Calu3 (cell line): ENCODE measurements at places on chromosomes 4 and X. TPM values are rescaled to one million over a fixed set of nuclear protein-coding genes. Genes with fewer than 3 reads are reported as not detected.

DNA sequence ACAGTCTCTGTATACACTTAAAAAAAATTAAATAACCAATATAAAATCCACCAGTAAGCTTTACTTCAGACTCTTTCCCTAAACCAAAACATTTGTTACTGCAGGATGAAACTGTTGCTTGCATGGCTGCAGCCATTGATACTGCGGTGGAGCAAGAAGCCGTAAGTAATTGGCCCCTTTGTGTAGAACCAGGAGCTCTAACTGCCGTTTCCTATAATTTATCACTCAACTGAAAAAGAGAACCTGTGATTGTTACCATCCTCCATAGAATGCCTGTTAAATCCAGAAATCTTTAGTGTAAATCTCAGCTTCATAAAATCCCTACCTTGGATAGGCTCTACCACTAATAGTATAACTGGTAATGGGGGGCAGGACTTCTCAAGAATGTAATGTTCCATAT is 62.6 kb downstream of the KIF4A start:
- DNase-seq = no peak

DNA sequence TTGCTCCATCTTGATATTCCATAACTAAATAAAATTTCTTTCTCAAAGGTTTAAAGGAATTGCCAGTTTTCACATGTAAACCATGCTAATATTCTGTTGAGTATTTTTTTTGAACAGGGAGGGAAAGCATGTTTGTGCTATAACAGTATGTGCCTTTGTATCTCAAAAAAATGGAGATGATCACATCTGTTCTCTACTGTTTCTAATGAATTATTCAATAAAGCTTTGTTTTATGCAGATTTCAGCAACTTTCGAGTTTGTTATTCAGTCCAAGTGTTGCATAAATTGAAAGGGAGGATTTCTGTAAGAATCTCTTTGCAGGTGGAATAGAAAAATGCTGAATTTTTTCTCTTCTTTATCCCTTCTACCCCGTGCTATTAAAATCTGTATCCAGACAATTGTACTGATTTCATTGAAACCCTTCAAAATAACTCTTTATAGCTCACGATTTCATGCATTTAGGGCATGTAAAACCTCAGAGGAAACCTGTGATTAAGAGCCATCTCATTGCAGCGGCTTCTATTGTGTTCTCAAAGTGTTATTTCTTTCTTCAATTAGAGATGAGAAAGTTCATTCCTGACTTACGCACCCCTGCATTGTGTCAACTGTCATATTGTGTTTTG is 42.1 kb downstream of the NEIL3 start:
- no peak for DNase-seq

DNA sequence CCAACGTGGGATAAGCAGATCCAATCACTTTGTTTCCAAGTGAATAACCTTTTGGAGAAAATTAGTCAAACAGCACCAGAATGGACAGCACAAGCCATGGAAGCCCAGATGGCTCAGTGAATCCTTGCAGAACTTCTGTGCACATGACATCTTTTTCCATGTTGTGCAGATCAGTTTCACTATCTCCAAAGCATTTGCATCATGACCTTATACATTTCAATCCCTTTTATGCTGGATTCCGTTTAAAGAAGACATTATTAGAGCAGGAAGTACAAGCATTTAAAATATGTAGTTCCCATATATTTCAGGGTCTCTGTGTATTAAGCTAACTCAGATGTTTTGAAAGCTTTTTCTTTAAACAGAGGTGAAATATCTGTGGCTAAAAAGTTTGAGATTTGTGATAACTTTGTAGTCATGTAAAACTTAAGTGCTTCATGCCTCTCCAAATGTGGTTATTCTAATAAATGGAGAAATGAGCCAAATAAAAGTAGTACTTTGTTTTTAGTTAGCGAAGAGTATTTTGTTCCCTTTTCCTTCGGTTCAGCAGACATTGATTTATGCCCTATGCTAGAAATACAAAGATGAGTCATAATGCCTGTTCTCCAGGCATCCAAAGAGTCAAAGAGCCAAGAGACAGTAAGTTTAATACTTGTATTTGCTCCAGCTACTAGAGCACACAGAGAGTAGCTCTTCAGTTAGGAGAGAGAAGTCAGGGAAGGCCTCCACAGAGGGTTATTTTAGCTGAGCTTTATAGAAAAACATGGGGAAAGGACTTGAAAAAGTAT is 39.0 kb downstream of the PLAC8 start:
- DNase-seq = no peak

DNA sequence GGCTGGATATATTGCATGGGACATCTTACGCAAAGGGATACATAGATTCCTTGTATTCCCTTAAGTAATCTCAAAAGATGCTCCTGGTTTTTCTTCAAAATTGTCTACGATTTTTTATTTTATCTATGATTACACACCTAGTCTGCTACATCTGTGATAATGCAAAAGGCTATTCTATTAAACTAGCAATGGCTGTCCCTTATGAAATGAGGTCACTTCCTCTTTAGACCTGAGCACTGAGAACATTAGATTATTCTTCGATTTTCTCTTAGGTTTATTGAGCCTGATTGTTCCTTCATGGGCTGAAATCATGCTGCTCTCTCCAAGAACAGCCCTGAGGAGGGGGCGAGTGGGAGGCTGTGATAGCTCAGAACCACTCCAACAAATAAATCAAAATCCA is 126.8 kb upstream of the ENPP6 start:
- DNase-seq = no peak

Gene ATP1B4
- not detected in 2 replicates for total RNA-seq

GRCh38 chr4:83010522-83011318 is at the start of gene LIN54:
TSS of gene LIN54 (minus strand) at chr4:83010823. CDS start at chr4:82984844, 25,979 bp downstream.
- DNase-seq = peak; percentile 71

Gene MAGEB1
- not detected in 2 replicates for total RNA-seq

GRCh38 chr4:159048166-159048886 is 54.6 kb upstream of the RAPGEF2 start:
- DNase-seq = peak; percentile 50

GRCh38 chr4:180812783-180813182 is 1430.4 kb upstream of the TENM3 start:
- no peak for DNase-seq

Gene RBM10
- 47.2 and 49.4 TPM in 2 replicates for total RNA-seq

Gene CACNA1F
- total RNA-seq = not detected in 2 replicates

- DNase-seq = no peak
Observed at GRCh38 chr4:121390335-121390734, 9.5 kb upstream of the QRFPR start.

GRCh38 chrX:150607201-150607600 is 38.8 kb downstream of the MTM1 start:
- DNase-seq = no peak

Gene SHROOM2
- total RNA-seq = 14.1 and 15.3 TPM in 2 replicates

DNA sequence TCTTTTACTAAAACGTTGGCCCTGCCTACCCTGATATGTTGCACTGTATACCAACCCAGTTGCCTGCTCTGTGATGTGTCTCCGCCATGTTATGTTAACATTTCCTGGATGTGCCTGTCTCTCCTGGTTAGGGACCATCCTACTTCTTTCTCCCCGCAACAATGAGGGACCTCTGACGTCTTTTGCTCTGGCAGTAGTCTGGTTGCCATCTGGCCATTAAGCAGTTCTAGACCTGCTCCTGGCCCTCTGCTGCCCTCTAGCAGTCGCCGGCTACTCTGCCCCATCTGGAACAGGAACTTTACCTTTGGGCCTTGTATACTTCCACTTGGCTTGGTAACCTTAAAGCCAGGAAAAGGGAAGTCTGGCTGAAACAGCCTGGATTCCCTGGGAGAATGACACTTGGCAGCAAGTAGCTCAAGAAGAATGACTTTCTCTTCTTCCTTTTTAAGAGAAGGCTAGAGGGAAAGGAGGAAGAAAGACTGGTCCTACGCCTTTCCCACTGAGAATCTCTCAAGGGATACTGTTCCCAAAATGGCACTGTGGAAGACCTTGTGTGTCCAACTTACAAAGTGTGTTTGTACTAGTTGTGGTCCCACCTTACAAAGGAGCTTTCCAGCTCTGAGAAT is 63.5 kb downstream of the GPC3 start:
- peak; percentile 75 for DNase-seq

DNA sequence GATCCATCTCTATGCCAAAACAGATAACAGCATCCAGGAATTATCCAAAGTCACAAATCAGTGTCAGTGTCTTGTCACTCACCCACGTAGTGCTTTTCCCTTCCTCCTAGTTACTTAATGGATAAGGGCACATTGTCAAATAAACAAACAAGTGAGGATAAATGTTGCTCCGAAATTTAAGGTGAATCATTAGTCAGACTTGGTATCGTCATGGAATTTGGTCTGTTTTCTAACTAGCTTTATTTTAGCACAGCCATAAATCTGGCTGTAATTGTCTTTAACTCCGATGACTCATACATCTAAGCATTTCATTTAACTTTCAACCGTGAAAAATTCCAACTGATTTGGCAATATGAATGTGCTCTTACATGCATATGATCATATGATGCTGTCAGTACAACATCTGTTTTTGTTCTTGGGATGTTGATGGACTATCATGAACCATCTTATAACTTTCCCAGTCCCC is 83.3 kb downstream of the SNCA start:
- DNase-seq = no peak

- DNase-seq = no peak
Observed at GRCh38 chr4:7860600-7861163, 79.0 kb downstream of the AFAP1 start.

GRCh38 chr4:141020801-141021261 is 112.4 kb downstream of the RNF150 start:
- no peak for DNase-seq

DNA sequence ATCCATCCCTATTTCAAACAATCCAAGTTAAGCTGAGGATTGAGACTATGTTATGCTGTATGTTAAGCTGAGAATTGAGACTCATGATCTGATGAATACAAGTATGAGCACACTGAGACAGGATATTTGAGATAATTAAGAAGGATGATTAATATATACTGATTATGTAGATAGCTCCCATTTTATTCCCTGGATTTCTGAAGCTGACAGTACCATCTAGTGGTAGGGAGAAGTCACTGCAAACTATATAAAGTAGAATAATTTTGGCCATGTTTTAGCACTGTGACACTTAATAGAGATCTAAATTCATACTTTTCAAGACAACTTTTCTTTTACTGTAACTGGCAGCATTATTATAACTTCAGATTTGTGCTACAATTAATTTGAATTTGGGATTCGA is 63.8 kb upstream of the HPRT1 start:
- DNase-seq = no peak

GRCh38 chrX:2336181-2336580 is 164.6 kb downstream of the DHRSX start:
- no peak for DNase-seq

- no peak for DNase-seq
Observed at GRCh38 chr4:7549866-7550265, 115.1 kb upstream of the PSAPL1 start.

DNA sequence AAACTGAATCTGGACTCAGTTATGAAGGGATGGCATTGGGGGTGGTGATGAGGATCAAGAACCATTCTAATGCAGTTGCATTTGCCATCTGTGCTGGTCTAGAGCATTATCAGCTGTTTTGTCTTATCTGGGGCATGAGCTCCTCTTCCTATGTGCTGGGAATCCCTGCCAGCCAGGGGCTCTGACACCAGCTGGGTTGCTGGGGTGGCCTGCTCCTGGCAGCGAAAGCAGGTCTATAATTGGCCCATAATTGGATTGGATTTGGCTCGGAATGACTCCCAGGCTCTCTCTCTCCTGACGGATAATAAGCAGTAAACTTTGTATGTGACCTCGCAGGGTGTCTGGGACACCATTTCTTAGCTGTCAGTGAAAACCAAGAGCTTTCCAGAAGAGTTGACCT is 34.1 kb downstream of the SMPX start:
- DNase-seq = no peak

Gene TSPAN5
- total RNA-seq = 4.4 and 4.8 TPM in 2 replicates

DNA sequence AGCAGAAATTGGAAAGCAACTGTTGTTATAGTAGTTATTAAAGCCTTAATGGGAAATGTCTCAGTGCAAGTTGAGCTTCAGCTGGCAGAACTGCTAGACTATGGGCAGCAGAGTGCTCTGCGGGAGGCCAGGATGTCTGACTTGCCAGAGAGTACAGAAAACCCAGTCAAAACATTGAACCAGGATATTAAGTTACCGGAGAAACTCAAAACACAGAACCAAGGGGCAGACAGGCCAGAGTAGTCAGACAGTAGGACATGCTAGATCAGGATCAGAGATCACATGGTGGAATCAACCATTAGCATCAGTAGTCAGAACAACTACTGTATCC is 72.9 kb upstream of the TNIP3 start:
- DNase-seq = no peak

Gene TAF7L
- total RNA-seq = 0.15 TPM in 1 of 2 replicates, not detected in the other

Gene MAML3
- 3.8 and 4.0 TPM in 2 replicates for total RNA-seq

DNA sequence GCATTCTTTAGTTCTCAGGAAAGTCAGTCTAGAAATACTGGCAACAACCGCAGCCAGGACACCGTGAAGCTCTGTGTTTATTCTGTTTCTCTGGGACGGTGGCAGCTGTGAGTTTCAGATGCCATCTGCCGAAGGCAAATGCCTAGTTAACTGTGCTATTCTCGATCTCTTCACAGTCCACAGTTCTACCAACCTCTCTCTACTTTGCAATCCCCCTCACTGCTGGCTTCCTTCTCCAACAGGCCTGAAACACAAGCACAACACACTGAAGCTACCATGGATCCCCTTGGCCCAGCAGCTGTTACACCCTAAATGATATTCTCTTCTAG is 118.8 kb downstream of the ZNF827 start:
- DNase-seq = no peak

GRCh38 chr4:55069248-55069647 is 56.1 kb downstream of the KDR start:
- no peak for DNase-seq

DNA sequence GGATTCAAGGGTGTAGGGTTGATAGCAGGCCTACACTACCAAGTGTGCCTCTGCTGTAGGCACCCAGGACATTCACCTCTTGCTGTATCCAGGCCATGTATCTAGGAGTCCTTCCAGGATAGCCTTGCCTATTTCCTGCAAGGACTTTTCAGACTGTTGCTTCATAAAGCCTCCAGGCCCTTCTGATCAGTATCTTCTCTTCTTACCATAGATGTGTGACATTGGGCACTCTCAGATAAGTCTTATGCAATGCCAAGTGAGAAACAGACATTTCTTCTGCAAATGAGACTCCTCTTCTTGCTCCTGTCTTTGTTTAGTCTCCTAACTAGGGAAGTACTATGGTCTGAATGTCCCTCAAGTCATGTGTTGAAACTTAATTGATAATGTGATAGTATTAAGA is 386.8 kb downstream of the ANKRD50 start:
- no peak for DNase-seq

- no peak for DNase-seq
Observed at GRCh38 chrX:73127700-73128241, 48.5 kb upstream of the PABPC1L2A start.

Gene VCX3B
- not detected in 2 replicates for total RNA-seq

- no peak for DNase-seq
Observed at GRCh38 chrX:131565909-131566308, 22.0 kb downstream of the OR13H1 start.

- no peak for DNase-seq
Observed at GRCh38 chr4:8840006-8840793, 31.4 kb downstream of the HMX1 start.
